ENCODE measurements at places on chromosomes 11 and 22.

DNA sequence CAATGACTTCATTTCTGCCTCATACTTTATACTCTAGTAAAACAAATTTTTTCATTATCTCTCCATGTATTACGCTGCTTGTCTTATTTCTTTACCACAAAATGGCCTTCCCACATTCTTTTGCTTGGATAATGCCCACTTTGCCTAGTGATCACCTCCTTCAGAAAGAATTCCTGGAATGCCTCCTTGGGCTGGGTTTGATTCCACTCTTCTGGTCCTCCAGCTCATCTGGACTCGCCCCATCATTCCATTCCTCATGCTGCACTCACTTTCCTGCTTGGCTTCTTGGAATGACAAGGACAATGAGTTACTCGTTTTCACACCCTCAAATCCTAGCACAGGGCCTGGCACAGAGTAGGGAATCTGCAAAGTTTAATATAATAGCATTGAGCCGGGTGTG is 475.1 kb upstream of the LARGE1 start:
- no peak for DNase-seq

- no peak for DNase-seq
Measured at GRCh38 chr22:35514366-35514765, 26.3 kb upstream of the RASD2 start.

DNA sequence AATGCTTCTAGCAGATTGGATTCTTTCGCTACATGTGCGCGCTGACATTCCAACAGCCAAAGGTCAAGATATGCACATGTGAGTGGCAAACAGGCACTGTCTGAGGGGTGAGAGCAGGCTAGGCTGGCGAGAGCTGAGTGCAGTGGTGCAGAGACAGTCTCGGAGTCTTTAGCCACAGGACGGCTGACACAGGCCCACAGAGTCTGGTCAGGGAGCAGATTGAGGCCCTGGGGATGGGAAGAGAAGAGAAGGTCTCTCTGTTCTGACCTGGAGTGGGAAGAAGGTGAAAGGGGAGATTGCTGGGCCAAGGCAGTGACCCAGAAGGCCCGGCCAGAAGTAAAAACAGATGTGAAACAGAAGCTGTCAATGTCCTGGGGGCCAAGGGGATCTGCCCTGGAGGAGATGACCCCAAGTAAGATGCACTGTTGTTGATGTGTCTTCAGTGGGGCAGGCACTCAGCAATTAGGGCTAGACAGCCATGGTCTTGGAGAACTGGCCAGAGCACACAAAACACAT is 197.8 kb downstream of the ETS1 start:
- DNase-seq = no peak

DNA sequence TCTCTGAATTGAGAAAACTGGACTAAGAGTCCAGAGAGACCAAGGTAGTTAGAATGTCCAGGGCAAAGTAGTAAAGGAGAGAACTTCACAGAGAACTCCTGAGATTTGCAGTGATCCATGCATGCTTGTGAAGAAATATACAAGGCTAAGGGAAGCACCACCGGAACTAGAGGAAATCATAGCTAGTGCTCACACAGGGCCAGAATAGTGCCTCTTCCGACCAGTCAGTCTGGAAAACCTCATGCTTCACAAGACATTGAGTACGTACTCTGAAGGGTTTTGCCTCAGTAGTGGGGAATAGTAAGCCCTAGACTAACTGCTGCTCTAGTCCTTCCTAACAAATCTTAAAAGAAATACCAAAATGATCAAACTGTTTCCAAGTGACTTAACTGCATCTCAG is 108.0 kb downstream of the LRRC32 start:
- no peak for DNase-seq

GRCh38 chr22:25976356-25976755 is 192.9 kb upstream of the SEZ6L start:
- DNase-seq = no peak

- DNase-seq = no peak
Measured at GRCh38 chr11:28730336-28730735, 622.1 kb downstream of the METTL15 start.

- no peak for DNase-seq
Measured at GRCh38 chr11:35223991-35224390, 85.0 kb downstream of the CD44 start.
